Progenitor cell of endocrine pancreas (in vitro differentiated cells): ENCODE measurements at places on chromosomes 2 and 18. TPM values are rescaled to one million over a fixed set of nuclear protein-coding genes. Genes with fewer than 3 reads are reported as not detected.

GRHL1 gene
- 13.4 and 14.4 TPM in 2 replicates for total RNA-seq

PLEKHH2 gene
- 9.0 and 10.4 TPM in 2 replicates for total RNA-seq

GRCh38 chr18:52948868-52949444 lies 609.0 kb downstream of the DCC start:
- DNase-seq: no peak

DNA sequence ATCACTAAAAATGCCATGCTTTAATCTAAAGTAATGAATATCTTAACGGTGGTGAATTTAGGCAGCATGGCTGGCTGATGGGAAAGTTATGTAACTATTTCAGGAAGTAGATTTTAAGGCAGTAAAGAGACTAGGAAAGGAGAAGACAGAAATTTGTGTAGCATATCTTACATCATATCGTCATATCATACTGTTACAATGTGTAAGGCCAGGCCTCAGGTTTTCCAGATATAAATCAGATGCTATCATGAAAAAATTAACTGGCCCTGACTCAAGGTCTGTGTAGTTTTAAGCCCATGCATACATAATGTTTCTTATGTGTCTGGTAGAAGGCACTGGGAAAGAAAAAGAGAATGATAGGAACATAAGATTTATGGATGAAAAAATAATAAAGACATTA lies 8.9 kb upstream of the FAP start:
- no peak for DNase-seq

MEP1B gene
- total RNA-seq: not detected in 2 replicates

- DNase-seq: peak; percentile 27
Observed at GRCh38 chr18:55322178-55322735, 265.7 kb downstream of the TCF4 start.

- DNase-seq: no peak
Observed at GRCh38 chr18:50218432-50219197, 23.7 kb upstream of the MYO5B start.

MYCN gene
- 15.5 and 17.6 TPM in 2 replicates for total RNA-seq

DSG1 gene
- not detected in 2 replicates for total RNA-seq

CDKL4 gene
- total RNA-seq: 1.2 and 2.0 TPM in 2 replicates

- DNase-seq: no peak
Observed at GRCh38 chr2:186605041-186605440, 15.2 kb downstream of the ITGAV start.

DNA sequence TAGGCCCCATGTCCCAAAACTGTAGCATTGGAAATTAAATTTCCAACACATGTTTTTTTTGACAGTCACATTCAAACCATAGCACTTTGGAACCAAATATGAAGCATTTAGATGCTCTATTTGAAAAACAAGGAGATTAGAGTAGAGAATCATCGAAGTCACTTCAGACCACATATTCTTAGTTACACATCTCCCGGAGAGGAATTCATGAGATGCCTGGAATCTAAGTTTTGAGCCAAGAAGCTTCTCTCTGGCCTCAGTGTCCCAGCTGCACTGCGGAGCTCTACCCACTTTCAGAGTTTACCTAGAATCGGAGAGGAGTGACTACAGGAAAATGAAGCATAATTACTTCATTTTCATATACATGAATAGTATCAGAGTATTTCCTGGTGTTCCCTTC lies 385.9 kb downstream of the TNS1 start:
- no peak for DNase-seq

- DNase-seq: no peak
Observed at GRCh38 chr2:118535818-118536212, 311.6 kb downstream of the EN1 start.

DNA sequence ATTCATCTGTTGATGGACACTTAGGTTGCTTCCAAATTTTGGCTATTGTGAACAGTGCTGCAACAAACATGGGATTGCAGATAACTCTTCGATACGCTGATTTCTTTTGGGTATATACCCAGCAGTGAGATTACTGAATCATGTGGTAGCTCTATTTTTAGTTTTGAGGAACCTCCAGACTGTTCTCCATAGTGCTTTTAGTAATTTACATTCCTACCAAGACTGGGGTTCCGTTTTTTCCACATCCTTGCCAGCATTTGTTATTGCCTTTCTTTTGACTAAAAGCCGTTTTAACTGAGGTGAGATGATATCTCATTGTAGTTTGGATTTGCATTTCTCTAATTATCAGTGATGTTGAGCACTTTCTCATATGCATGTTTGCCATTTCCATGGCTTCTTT lies 200.3 kb downstream of the MBD5 start:
- DNase-seq: no peak

SEPTIN10 gene
- total RNA-seq: 67.5 and 68.8 TPM in 2 replicates

DNA sequence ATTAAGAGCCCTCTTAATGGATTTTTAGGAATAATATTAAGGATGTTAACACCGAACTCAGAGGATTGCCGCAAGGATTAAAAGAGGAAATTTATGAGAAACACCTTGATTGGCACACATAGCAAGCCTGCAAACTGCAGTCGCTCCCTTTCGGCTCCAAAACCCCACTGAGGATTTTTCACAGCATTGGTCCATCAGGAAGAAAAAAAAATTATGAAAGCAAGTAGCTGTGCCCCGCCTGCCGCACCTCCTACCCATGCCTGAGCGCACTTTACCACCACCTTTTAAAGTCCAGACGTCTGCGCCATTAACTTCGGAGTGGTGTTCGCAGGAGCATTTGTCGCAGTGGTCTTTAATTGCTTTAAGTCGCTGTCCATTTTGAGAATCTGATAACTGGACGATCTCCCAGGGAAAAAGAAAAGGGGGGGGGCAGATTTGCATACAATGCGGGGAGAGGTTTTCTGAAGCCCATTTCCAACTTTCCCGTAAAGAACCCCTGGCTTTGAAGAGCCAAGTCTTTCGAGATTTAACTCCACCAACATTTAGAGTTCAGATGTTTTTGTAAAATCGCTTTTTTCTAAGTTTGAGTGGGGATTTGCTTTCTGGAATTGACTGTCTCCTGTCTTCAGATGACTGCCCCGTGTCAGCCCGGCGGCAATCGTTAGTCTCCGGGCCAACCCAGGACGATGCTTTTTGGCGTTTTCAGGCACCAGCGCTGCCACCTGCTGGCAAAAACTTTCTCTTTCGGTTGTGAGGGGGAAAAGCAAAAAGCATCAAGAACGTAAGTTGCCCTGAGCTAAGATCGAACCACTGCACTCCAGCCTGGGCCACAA lies 913 bp upstream of the TRABD2A start:
- DNase-seq: peak; percentile 65

DNA sequence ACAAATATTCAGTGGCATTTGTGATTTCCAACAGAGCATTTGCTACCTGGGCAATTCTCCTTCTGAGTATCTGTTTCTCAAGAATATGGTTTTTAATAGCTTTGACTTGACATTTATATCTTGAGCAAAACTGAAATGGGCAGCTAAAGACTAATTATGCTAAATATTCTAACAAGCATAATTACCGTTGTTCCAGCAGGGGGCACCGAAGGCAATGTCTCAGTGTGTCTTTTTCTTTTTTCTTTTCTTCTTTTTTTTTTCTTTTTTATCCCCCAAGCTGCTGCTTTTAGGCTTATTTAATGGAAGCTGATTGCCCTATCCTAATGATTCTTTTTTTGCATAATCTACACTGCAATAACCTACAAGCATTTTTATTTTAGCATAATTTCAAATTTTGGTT lies 138.9 kb upstream of the NABP1 start:
- DNase-seq: no peak

RAD51AP2 gene
- 0.07 and 0.13 TPM in 2 replicates for total RNA-seq

GRCh38 chr2:9191041-9191481 lies 15.6 kb upstream of the ASAP2 start:
- DNase-seq: no peak

RUFY4 gene
- total RNA-seq: not detected in 2 replicates

DNA sequence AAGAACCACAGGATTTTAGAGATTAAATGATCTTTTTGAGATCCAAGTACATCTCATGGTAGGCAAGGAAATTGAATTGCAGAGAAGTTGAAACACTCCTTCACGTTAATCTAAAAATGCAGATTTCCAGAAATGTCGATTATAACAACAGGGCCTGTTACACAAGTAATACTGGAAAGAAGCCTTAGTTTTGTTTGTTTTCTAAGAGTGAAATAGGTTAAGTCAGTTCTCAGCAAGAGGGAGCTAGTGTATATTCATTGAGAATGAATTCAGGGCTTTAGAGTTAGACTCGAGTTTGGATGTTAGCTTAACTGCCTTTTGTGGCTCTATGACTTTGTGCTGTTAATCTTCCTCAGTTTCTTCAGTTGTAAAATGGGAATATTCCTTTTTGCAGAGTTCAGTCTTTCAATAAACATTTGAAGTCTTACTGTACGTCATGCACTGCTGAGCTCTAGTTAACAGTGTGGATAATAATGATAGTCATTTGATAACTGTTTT lies 926 bp downstream of the NDUFV2 start:
- DNase-seq: no peak

DNA sequence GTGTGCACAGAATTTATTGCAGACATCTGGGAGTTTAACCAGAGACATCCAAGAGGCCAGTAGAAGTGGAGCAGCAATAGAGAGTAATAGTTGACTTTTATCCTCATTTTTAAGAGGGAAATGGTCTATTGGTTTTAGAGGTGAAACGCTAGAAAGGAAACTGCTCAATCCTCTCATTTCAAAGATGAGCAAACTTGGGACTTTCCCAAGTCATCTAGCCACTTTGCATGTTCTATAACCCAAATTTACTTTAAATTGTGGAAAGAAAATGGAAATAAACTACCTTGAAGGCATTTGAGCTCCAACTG lies 601.7 kb downstream of the ARHGAP15 start:
- no peak for DNase-seq

DNA sequence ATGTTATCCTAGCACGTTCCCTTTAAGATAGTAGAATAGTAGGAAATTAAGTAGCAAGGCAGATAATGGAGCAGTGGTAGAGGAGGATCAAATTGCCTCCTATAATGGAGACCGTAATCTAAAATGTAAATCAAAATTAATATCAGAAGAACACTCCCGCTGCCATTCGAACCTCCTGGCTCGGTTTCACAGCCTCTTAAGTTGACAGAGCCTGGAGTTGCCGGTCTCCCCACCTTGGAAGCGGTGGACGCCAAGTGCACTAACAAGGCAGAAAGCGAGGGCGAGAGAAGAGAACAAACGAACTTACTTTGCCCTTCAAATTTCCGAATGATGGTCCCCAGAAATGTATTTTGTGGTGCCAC lies 450 bp downstream of the KCNH7 start:
- no peak for DNase-seq

FNDC4 gene
- 10.2 and 12.2 TPM in 2 replicates for total RNA-seq

DNA sequence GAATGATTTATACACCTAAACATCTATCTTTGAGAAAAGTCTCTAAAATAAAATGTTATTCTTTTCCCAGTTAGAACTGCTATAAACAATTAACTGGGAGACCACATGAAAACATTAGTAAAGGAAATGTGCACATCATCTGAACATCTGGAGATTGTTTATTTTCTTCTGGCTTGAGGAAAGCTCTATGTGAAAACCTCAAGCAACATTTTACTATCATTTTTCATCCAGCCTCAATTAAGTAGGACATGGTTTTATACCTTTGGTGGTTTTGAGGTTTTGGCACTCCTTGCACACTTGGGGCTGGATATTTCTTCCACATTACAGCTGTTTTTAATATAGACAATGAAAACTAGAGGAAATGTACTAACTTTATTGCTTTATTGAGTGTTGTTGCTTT lies 609.5 kb upstream of the SLC8A1 start:
- no peak for DNase-seq

DNA sequence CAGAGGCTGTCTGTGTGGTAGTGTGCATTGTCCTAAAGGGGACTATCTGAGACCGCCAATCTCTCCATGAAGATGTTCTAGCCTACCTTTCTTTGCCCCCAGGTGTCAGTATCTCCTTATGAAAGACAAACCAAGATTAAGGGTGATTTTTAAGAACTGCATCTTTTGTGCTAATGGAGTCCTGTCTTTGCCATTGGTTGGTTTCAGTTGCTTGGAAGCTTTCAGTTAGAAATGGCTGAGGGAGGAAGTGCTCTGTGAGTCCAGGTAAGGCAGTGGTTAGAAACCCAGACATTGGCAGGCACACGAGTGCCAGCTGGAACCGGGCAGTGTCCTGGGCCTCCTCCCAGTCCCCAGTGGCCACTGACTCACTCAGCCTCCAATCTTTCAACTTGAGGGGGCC lies 111.3 kb downstream of the DOCK10 start:
- no peak for DNase-seq

ERLEC1 gene
- 36.4 and 37.9 TPM in 2 replicates for total RNA-seq

GRCh38 chr2:167333245-167333644 lies 445.0 kb downstream of the XIRP2 start:
- no peak for DNase-seq

DNA sequence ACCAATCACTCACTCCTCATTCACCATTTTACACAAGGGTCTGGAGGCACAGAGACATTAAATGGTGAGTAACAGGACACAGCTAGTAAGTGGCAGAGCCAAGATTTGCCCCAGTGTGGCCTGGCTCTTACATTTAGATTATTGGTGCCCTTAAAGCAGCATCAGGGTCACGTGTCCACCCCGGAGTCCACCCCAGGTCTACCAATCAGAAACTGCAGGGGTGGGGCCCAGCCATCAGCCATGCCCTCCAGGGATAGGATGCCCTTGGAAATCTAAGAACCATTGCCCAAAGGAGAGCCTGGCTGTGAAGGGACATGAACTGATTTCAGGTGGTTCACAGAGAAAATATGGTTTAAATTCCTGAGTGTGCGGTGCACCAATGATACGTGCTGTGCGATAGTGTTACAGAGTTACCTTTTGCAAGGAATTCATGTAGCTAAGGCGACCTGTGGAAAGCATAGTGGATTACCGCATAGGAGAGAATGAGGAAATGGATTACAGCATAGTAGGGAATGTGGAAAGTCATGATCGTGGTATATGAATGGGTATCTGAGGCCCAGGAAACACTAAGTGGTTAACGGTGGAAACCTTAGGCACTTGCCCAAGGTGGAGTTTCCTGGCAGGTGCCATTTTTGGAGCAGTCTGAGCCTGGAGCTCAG lies 17.8 kb downstream of the IGFBP5 start:
- DNase-seq: no peak

DNA sequence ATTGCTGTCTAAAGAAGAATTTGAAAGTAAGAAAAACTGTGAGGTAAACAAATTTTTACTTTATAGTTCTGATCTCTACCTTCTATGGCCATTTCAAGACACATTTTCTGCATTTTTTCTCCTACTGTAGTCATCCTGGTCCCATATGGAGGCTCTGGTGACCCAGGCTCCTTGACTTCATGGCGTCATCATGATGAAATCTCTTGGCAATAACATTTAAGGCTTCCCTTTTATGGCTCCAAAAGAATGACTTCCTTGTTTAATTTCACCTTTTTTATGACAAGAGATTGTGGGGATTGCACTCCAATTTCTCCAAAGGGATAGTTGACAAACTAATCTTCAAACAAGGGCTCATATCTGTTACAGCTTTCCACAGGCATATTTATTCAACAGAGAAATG lies 143.0 kb upstream of the SCN7A start:
- no peak for DNase-seq

GRCh38 chr2:18932853-18933252 lies 343.5 kb upstream of the NT5C1B start:
- no peak for DNase-seq

DNA sequence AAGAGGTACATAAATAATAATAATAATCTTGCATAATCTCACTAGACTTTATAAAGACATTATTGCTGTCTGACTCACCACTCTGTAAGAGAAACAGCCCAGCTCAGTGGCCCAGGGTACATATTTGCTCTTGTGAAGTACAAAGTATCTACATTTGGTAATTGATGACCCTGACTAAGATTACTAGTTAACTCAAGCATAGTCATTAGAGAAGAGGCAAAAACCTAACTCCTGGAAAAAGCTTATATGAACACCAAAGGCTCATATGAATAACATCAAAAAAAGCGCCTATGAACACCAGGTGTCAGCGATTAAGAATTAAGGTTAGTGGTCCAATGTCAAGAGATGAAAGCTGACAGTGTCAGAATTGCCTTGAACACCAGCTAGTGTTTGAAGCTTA lies 38.4 kb downstream of the RAD51AP2 start:
- DNase-seq: no peak

ST3GAL5 gene
- 27.3 and 32.5 TPM in 2 replicates for total RNA-seq
